ENCODE measurements at places on chromosomes 16 and 17. TPM values are rescaled to one million over a fixed set of nuclear protein-coding genes. Genes with fewer than 3 reads are reported as not detected.

The HS3ST3A1 gene
- total RNA-seq: 21.4 TPM

The ADCY7 gene
- 46.0 TPM for total RNA-seq

The GPRC5C gene
- total RNA-seq: 4.8 TPM

The CORO1A gene
- total RNA-seq: 0.50 TPM

The GCGR gene
- total RNA-seq: not detected
